Effector CD8-positive, alpha-beta T cell (primary cell): ENCODE measurements at places on chromosomes 6 and 20.
A peak's percentile ranks its signal among the peaks of the same experiment; 100 is the strongest.

DNA sequence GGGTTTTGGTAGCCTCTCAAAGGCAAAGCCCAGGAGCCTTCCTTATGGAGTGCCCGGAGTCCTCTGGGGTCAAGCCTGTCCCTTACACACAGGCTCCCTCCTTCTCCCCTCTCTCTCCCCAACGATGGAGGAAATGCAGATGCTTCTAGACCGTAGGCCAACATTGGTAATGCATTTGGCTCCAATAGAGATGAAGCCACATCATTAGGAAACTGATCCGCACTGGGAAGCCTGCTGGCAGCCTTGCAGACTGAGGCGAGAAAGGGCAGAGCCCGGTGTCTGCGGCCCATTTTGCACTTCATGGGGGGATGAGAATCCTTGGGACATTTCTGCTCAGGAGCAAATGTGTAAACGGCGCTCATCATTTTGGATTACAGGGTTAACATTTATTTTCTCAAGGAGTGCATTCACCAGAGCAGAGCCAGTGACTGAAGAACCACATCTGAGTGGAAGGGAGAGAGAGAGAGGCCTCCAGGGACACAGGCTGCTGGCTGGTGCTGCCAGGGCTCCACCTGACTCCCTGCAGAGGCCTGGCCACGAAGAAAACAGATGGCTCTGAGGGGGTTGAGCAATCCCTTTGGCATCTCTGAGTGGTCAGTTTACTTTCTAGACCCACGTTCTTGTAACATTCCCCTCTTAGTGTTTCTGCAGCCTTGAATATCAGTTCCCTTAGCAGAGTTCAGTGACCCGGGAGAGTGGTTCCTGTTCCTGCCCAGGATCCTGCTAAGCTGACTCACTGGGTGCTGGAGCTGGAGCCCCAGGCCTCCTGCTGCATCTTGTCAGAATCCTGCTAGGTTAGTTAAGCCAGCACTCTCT lies 4.4 kb upstream of the CST3 start:
- no peak for DNase-seq

GRCh38 chr6:6560909-6561308 lies 27.6 kb upstream of the LY86 start:
- DNase-seq: no peak

GRCh38 chr6:31620586-31621319 lies at the start of gene PRRC2A:
PRRC2A (plus strand) TSS chr6:31620715; CDS start chr6:31622790, 2,075 bp downstream.
- DNase-seq: peak; percentile 78

DNA sequence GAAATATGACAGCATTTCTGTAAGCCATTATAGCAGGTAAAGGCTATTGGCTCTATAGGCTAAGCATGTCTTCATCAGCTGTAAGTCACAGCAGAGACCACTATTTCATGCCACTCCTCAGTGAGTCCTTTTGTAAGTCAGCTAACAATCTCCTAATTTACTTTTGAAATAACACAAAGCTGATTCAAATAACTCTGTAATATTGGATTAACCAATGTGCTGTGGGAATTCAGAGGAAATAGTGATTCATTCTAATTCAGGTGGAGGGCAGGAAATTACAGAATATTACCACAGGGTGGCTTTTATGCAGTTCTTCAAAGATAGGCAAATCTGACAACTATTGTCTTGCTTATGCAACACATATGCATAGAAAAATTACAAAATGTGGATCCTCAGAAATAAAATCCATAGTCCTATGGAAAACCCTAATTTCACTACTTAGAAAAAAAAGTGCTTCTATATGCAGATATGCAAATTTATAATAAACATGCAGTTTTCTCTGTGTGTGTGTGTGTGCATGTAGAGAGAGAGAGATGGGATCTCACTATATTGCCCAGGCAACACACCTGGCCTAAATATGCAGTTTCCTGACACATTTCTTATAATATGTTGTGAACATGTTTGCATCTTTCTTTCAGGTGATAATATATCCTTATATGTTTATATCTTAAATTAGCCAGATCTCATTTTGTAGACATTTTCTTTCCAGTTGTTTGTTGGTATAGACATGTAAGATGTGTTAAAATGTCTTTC lies 4.8 kb upstream of the SMIM28 start:
- no peak for DNase-seq

DNA sequence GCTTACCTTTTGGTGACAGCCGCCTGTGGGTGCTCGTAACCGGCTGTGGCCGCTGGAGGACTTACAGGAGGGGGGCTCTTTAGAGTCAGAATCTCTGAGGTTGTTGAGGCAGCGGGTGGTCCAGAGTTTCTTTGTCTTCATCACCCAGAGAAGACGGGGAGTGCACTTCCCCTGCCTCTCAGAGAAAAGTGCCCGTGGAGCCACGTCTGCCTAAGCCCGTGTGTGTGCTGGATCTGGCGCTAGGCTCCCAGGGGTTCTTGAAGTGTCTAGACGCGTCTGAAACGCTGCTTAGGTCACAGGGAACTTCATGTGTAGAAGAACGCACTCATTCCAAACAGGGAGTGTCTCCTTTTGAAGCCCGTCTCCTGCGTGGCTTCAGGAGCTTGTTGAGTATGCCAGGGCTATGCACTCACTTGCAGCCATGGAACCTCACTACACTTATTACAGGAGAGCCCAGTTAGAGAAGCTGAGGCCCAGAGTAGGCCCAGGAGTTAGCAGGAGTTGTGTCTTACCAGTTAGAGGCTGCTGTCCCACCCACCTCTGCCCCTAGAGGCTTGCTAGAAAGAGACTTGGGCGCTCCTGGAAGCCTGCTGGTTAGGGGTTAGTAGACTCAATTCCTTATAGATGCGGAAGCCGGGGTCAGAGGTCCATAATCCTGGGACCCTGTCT lies 1.3 kb downstream of the LSM14B start:
- no peak for DNase-seq

GRCh38 chr6:106519460-106520394 lies 109.6 kb downstream of the RTN4IP1 start:
- DNase-seq: peak; percentile 44

DNA sequence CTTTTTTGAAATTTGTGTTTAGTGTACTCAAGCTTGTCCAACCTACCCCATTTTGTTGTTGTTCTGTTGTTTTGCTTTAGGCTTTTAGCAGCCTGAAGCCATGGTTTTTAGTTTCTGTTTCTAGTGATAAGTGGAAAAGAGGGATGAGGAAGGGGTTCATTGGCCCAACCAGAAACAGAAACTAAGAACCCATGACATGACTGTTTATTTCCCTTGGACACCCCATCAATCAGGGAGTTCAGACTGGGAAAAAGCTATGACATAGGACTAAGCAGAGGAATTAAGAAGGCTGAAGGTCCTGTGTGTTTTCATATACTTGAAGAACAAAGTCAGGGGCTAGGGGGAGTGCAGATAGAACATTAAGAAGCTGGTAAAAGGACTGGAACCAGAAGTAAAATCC lies 194.5 kb upstream of the THEMIS start:
- no peak for DNase-seq

- no peak for DNase-seq
Observed at GRCh38 chr6:170179616-170180324, 111.1 kb downstream of the DLL1 start.

- no peak for DNase-seq
Observed at GRCh38 chr6:134878136-134878535, 71.8 kb downstream of the ALDH8A1 start.

DNA sequence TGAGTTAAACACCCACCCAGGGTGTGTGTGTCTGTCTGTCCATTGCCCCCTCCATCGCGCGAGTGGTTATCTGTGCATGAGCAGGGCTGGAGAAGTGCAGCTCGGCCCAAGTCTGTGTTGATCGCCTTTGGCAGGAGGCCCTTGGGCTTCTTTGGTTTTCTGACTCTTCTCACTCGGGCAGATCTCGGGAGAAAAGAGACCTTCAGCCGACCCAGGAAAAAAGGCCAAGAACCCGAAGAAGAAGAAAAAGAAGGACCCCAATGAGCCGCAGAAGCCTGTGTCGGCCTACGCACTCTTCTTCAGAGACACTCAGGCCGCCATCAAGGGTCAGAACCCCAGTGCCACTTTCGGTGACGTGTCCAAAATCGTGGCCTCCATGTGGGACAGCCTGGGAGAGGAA lies 132.9 kb downstream of the JPH2 start:
- DNase-seq: no peak

GRCh38 chr6:147382945-147383554 lies 125.4 kb upstream of the SAMD5 start:
- DNase-seq: no peak

GRCh38 chr20:22282696-22283095 lies 301.7 kb downstream of the FOXA2 start:
- no peak for DNase-seq

GRCh38 chr6:147065786-147066185 lies 138.4 kb upstream of the STXBP5 start:
- DNase-seq: no peak

DNA sequence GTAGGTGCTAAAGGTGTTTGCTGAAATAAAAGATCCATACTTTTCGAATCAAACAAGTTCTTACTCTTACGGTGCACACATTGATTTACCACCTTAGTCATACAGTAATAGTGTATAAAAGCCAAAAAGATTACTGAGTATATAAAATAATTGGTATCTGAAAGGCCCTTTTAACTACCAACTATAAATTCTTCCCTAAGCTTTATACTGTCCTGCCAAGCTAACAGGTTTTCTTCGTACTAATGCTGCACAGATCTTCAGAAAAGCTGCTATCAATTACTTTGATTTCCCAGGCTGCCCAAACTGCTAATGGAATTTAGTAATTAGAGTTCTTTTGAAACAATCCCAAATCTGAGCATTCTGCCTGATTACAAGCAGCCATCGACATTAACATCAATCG lies 97.5 kb downstream of the PRKN start:
- DNase-seq: no peak

DNA sequence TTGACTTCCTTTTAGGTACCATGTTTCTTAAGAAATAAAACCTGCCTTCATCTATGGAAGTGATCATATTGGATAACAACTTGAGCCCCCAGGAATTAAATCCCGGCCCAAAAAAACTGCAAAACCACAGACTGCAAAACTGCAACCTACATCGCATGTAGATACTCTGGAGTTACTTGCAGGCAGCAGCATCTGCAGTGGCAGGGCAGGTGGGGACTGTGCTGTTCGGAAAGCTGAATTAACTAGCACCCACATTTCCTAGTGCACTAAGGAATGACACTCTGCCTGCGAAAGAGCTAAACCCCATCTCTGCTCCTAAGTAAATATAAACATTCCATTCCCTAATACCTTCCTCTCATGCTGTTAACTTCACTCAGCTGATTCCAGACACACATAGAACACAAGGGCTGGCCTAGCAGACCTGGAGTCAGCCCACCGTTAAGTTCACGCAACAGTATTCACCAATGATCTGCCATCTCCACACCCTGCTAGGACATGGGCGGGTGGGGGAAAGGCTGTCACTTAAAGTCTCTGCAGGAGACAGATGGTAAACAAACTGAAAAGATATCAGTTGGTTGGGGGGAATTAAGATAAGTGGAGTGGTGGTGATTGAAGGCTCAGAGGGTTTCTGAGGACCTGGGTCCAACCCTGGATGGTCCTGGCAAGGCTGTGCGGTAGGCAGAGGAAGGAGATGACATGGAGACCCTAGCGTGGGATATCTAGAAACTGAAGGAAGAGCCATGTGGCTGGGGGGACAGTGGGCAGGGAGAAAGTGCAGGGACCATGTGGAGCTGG lies 128.4 kb downstream of the SYCP2 start:
- no peak for DNase-seq
